ENCODE measurements at places on chromosomes 12 and 14.

GRCh38 chr14:50083467-50084337, 32.7 kb downstream of the VCPKMT start:
- no peak for DNase-seq

DNA sequence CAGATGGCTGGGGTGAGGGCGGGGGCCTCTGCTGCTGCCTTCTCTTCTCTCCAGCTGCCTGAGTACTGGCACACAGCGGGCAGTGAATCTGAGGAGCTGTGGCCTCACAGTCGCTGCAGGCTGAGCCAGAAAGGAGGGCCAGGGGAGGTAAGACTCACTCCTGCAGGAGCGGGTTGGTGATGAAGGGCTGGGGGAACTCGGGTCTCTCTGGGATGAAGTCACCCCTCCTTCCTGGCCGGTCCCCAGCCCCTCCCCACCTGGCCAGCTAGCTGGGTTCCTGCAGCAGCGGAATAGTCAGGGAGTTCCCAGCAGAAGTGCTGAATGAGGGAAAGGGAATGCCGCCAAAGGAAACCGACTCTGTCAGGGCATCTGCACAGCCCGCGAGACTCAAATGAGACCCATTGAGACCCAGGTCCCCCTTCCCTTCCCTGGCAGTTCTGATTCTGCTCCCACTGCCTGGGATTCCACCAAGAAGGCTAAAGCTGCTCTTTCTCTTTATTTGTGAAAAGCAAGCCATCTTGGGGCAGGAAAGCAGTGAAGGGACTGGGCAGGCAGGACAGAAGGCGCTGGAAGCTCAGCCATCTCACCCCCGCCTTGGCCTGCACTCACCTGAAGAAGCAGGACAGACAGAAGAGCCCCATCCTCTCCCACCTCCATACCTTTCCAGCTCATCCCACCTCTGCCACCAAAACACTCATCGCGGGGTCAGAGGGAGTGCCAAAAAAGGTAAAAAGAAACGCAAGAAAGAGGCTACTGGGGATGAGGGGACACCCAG, 5.3 kb downstream of the NGB start:
- no peak for DNase-seq

GRCh38 chr14:95273001-95273978, 46.4 kb downstream of the CLMN start:
- no peak for DNase-seq

DNA sequence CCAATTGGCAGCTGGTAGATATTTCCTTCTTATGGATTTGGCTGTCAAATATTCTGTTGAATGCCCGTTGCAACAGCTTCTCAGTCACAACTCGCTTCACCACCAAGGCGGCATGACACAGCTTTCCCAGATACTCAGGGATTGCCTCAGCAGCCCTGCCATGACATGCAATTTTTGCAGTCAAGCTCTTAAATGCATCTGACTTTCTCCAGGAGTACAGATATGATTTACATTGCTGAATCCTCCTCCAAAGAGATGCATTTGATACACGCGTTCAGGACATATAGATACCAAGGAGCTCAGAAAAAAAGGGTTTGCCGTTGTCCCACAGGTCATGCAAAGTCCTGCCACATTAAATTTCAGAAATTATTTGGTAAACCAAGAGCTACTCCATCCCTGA, 6.5 kb downstream of the KRT5 start:
- no peak for DNase-seq

DNA sequence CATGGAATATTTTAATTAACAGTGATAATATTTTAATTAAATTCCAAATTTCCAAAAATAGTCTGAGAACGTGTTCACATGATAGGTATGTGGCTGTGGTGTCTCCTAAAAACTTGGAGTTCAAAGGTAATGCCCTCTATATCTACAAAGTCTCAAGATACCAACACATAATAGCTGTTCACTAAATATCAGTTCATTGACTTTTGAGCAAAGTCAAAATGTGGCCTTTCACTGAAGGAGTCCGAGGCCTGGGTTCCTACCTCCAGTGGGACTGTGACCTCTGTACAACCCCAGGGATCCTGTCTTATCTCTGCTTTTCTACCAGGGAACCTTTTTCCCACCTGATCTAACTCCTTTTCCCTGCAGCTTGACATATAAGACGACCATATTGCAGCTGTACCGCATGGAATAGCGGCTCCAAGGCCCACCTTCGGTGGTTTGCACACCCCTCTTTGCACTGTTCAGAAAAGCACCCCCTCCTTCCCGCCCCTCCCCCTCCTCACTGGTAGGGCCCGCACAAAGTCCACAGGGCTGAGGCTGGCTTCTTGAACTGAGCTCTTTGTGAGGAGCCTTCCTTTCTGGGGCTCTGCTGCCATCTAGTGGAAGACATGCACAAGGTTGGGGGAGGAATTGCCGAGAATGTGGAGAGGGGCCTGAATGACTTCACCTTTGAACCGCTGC, 3.1 kb downstream of the CCND2 start:
- DNase-seq: peak; percentile 65

DNA sequence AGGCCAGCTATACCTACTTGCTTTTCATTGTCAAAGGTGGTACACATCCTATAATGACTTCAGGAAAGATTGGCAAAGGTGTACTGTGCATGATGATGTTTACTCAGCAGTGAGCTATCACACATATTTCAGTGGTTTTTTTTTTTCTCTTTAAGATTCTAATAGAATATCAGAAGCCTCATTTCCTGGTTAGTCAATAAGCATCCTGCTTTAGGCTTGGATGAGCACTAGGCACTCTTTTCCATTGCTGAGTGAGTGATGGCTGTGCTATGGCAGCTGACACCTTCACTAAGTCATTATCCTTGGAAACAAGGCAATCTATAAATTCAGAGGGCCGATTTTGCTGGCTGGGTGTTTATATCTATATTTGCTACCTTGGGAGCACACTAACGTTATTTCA, 161.1 kb upstream of the RASSF8 start:
- no peak for DNase-seq
